ENCODE measurements at places on chromosomes 5 and 9.
A peak's percentile ranks its signal among the peaks of the same experiment; 100 is the strongest.

DNA sequence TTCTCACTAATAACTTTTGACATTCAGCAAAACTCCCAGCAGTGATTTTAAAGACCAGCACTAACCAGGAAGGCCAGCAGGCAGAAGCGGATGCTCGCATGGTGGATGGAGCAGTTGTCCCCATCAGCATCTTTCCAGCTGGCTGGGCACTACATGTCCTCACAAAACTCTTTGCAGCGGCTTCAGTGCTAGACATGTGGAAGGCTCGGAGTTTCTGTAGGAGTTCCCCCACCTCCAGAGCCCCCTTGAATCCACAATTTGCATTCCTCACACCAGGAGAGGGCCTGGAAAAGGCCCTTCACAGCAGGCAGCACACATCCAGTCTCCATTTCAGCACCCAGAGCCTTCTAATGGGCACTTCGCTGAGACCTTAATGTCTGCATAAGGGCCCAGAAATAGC is 85.6 kb downstream of the APTX start:
- DNase-seq: no peak

DNA sequence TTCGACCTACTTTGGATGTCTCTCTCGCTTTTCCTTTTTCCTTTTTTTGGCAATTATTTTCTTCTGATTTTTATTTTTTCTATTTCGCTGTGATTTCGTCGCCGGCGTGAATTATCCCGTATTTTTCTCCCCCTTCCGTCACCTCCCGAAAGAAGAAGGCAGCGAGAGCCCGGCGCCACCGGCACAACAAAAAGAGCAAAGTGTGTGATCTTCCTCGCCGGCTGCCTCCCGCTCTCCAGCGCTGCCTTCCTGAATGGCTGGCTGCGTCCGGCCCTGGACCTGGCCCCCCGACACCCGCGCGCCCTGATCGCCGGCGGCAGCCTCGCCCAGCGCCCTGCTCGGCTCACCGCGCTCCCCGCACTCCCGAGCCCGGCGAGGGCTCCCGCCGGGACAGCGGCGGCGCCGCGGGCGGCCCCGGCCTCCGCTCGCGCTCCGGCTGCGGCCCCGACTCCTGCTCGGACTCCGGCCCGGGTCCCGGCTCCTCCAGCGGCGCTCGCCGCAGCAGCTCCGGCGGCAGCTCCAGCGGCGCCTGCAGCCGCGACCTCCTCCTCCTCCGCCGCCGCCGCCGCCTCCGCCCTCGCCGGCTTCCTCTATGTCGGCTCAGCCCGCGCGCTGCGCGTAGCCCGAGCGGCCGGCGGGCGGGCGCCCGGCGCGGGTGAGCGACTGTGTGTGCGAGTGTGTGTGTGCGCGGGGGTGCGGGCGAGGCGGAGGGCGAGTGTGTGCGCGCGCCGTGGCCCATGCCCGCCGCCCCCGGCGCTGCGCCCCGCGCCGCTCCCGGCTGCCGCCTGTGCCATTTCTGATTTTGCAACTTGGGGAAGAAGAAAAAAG is 960 bp downstream of the NR2F1 start:
- no peak for DNase-seq

- DNase-seq: no peak
These were observed 149.6 kb downstream of the DROSHA start for GRCh38 chr5:31382051-31382878.

DNA sequence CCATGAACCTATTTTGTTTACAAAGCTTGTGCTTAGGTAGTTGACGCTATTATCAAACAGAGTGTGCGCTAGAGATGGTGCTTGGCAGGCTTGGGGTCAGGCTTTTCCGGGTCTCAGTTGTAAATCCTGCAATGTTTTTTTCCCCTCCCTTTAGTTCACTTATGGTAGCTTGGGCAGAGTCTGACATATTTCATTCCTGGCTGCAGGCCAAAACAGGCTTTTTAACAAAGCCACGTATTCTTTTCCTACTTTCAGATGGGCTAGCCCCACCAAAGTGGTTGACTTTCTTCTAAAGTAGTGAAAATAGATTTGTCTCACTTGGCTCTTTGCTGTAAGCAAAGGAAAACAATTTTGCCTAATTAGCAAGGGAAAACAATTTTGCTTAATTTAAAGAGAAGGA is 58.0 kb upstream of the FBN2 start:
- no peak for DNase-seq

DNA sequence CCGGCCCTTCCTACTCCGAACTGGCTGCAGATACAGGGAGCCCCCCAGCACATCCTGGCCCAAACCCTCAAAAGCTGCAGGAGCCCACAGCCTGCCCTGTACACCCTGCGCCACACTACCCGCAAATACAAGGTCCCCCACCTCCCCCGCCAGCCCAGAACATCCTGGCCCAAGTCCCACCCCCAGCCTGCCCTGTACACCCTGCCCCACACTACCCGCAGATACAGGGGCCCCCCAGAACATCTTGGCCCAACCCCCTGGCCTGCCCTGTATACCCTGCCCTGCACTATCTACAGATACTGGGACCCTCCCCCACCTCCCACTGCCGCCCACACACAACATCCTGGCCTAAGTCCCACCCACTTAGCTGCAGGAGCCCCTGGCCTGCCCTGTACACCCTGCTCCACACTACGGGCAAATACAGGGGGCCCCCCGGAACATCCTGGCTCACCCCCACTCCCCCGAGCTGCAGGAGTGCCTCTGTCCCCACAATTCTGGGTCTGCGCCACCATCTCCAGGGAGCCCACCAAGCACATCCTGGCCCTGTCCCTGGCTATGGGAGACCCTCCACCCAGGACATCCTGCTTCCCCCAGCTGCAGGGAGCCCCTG is 8.3 kb downstream of the LPCAT1 start:
- DNase-seq: no peak

DNA sequence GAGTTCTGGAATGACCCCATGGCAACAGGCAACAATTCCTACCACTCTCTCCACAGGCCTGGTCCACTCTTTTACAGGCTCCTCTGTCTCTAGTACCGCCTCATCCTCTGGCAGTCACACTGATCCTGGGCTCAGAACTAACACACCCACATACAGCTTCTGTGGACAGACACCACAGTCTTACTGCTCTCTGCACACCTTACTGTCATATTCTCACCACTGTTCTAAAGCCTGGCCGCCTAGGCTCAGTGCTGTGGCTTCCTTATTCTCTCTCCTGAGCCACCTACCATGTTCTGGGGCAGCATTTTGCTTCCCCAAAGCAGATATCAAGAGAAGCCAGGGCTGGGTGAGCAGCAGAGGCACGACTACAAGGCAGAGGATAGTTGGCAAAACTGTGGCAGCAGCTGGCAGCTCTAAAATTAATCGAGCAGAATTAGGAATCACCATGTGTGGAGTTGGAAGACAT is 14.8 kb downstream of the REEP5 start:
- no peak for DNase-seq

DNA sequence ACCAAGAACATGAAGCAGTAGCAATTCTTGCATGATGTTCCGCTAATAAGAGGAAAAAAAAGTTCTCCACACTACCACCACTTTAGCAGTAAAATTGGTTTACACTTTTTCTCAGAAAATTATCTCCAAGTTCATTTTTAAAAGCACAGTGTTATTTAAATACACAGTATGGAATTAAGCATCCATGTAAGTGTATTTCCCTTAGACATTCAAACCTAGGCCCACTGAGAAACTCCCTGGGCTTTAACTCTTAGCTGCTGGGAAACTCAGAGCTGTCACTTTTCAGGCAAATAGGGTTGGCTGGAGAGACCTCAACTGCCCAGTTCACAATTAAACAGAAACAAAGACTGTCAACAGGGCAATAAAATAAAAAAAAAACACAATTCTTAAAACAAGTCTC is 2.7 kb downstream of the GNAQ start:
- DNase-seq: no peak

DNA sequence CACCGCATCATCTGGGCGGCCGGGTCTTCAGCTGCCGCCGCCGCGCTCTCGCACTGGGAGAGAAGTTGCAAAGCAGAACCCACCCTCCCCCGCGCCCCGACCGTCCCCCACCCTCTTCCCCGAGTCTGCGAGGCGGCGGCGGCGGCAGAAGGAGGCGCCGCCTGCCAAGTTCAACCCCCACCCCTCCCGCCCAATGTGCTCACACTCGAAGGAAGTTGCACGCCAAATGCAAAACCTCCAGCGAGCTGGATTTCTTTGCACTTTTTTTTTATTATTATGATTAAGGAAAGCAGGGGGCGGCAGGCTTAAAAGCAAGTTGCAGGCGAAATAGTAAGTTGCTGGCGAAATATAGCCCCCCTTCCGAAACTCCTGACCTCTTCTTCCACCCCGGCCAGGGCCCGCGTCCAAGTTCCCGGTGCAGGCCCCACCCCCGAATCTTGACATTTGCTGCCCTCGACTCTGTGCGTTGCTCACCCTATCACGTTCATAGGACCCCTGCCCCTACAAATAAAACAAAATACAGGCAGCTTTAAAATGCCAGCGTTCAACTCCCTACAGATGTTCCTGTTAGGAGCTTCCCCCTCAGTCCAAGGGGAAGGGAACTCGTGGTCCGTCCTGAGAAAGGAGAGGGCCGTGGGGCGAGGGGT is 1.1 kb upstream of the NR3C1 start:
- peak; percentile 62 for DNase-seq

GRCh38 chr5:179296150-179296821 is 49.0 kb downstream of the ADAMTS2 start:
- DNase-seq: no peak

- no peak for DNase-seq
These were observed 382.5 kb downstream of the TMEM161B start for GRCh38 chr5:87886164-87886563.

DNA sequence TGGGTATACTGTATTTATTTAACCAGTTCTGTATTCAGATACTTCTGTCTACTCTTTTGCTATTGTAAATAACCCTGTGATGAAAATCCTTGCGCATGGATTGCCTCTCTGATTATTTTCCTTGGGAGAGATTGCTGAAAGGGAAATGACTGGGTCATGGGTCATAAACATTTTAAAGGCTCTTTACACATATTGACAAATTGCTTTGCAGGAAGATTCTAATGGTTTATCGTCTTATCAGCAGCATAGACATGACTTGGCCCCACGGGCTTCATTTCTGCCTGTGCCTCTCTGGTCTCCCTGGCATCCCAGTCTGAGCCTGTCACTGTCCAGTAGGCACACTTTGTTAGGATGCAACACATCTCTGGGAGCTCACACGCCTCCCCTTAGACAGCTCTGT is 52.3 kb downstream of the RGS3 start:
- no peak for DNase-seq

Measured in stimulated activated CD8-positive, alpha-beta memory T cell treated with anti-CD3 and anti-CD28 coated beads, Interleukin-4, amount 100 ng/mL, for 4 hours (primary cell).